Cardiac muscle cell (in vitro differentiated cells and primary cell): ENCODE measurements at places on chromosomes 2 and 18. TPM values are rescaled to one million over a fixed set of nuclear protein-coding genes. Genes with fewer than 3 reads are reported as not detected.

DNA sequence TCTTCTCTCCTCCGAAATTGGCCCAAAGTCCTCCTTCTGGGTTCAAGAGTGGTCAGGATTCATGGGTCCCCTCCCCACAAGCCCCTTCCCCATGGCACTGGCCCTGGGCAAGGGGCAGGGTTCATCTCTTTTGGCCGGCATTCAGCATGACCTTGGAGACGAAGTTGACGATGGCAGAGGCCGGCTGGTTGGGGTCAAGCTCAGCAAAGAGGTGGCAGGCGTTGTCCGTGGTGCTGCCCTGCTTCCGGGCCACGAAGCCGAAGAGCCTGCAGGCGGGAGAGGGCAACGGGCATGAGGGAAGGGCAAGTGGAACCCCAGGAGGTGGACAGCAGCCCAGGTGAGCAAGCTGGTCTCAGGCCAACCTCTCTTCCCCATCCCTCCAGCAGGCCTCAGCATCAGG is 198.5 kb downstream of the TNS1 start:
- peak; percentile 62 for DNase-seq
- H3K27me3 ChIP-seq: peaks cover 13% of the 10 kb centered on the region
- H3K36me3 ChIP-seq: peaks cover 4% of the 10 kb centered on the region

DNA sequence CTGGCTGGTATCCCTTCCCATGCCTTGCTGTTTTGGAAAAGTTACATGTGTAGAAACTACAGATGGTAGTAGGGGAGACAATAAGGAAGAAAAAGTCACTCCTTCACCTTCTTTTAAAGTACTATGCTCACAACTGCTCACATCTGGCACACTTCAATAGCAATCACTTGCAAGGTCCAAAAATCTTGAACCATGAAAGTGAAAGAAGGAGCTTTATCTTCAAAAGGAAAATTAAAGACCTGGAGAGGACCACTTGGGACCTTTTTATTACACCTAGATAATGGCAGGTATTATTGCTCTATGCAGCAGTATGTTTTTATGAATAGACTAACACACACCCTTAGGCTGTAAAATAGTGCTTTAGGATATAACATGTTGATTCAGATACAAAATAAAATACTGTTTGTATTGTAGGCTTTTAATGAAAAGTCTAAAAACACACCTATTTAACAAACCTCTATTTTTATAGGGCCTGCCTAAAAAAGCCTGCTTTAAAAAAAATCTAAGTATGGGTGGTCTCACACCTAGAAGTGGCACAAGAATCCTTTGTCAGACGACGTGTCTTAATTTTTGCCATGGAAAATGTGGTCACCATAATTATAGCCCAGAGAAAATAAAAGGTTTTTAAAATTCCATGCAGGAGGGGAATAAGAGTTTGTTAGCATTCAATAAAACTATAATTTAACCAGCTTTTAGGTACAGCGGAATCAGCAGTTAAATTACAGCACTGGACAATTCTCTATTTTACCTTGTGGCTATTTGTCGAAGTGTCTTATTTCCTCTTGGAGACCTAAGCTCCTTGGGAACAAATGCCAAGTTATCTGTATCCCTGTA is 124.0 kb downstream of the BCL2 start:
- no peaks in the 10 kb centered on the region for H3K36me3 ChIP-seq
- no peak overlapping the region for H3K27ac ChIP-seq

The ALKAL2 gene
- total RNA-seq: 0.95 TPM in 1 of 2 replicates, not detected in the other

DNA sequence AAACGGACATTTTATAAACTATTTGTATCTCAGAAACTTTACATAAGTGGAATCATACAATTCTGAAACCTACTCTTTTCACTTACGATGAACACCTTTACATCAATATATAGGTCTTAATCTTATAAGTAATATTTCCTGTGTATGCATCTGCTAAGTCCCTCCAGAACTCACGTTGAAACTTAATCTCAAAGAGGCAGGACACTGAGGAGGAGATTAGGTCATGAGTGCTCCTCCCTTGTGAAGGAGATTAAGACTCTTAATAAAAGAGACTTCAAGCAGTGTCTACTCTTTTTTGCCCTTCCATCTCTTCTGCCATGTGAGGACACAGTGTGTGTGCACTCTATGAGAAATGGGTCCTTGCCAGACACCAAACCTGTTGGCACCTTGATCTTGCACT is 94.7 kb upstream of the CDKL4 start:
- H3K4me1 ChIP-seq: peaks cover 4% of the 10 kb centered on the region
- DNase-seq: no peak
- H3K27ac ChIP-seq: no peak overlapping the region
- H3K27me3 ChIP-seq: no peaks in the 10 kb centered on the region
- no peaks in the 10 kb centered on the region for H3K36me3 ChIP-seq

- H3K27ac ChIP-seq: no peak overlapping the region
- no peaks in the 10 kb centered on the region for H3K27me3 ChIP-seq
- H3K36me3 ChIP-seq: no peaks in the 10 kb centered on the region
Measured at GRCh38 chr2:126912201-126912600, 13.5 kb downstream of the TEX51 start.

The KIF3C gene
- total RNA-seq: 5.6 and 6.3 TPM in 2 replicates

The DSG1 gene
- not detected in 2 replicates for total RNA-seq

GRCh38 chr2:191678437-191679100 is 633 bp downstream of the NABP1 start:
- no peaks in the 10 kb centered on the region for H3K36me3 ChIP-seq
- peak; percentile 52 for DNase-seq
- H3K27ac ChIP-seq: peak overlapping the region; percentile 61
- H3K4me1 ChIP-seq: peaks cover 3% of the 10 kb centered on the region
- H3K27me3 ChIP-seq: no peaks in the 10 kb centered on the region
